Stimulated activated CD4-positive, alpha-beta T cell treated with anti-CD3 and anti-CD28 coated beads, Interleukin-2, amount 100 ng/mL, for 24 hours (primary cell): ENCODE measurements at places on chromosomes 2 and 18.
A peak's percentile ranks its signal among the peaks of the same experiment; 100 is the strongest.

DNA sequence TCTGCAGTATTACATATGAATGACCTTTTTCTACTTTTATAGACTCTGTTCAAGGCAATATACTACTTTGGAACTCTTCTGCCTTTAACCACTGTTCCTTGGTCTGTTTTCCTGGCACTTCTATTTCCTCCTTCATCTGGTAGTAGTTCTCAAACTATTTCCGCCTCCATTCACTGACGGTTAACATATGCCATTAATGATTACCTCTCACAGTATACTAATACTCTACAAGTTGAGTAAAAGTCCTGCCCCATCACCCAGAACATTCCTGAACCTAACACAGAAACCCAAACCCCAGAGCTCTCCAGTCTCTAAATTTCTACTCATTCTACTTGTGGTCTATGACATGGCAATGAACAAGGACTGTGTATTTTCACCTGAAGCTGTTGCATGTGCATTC lies 4.5 kb downstream of the GFPT1 start:
- DNase-seq: no peak

DNA sequence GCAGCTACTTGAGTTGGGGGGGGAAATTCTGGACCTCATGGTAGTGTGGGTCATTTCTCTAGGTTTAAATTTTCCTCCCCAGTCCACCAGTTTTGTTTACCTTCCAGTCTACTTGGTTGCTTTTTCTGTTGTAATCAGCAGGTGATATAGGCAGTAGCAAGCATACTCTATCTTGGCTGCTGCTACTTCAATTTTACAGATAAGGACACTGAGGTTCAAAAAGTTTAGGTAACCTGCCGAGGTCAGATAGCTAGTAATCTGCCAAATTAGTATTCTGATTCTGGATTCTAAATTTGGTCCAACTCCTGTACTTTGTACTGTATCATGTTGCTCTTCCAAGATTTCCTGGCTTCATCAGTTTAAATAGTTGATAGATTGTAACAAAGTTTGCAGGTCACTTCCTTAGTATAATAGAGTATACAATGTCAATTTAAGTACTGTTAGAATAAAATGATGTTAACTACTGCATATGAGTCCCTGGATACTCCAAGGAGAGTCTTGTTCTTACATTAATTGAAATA lies 34.7 kb downstream of the ANTXR1 start:
- no peak for DNase-seq

DNA sequence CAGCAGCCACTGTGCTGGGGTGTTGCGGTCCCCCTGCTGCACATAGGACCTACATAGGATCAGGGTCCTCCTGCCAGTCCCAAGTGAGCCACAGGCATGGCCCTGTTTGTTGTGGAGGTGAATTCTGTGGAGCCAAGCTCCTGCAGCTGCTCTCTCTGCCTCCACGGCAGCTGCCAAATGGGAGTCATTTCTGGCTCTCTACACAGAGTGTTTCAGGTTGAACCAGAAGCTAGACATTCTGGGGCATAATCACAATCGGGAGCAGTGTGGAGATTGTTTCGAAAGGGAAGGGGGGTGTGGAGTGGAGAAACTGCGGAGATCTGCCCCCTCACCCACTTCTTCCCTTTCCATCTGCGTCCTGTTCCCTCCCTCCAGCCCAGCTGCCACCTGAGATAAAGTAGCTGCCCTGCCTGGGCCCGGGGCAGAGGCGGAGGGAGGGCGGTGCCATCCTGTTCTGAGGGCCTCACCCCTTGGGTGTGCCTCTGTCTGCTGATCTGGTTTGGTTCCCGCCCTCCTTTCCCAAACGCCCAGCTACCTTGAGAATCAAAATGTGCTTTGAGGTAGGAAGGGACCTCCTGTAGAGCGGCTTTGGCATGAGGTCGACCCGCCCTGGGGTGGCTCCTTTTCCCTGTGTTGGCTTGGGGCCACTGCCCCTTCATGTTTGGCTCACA lies 139.4 kb downstream of the WDSUB1 start:
- DNase-seq: peak; percentile 9

GRCh38 chr2:112577756-112578155 lies 6.7 kb upstream of the CHCHD5 start:
- DNase-seq: no peak

GRCh38 chr18:70455731-70456130 lies 166.9 kb downstream of the SOCS6 start:
- DNase-seq: no peak
